ENCODE measurements at places on chromosomes 16 and 17.

DNA sequence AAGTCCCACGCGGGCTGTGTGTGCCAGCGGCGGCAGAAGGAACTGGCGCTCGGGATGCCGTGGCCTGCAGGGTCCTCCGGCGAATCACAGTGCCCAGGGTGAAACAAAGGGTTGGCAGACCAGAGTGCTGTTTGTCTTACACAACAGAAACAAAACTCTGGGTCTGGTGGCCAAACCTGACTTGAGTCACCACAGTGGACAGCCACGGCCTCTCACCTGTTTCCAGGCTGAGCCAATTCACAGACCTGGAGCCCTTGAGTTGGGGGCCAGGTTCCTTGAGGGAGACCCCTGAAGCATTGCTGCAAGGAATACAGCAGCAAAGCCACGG lies 2.1 kb upstream of the CHMP6 start:
- no peak for DNase-seq

- DNase-seq = no peak
These were observed 26.8 kb downstream of the LITAFD start for GRCh38 chr16:8908810-8909468.

DNA sequence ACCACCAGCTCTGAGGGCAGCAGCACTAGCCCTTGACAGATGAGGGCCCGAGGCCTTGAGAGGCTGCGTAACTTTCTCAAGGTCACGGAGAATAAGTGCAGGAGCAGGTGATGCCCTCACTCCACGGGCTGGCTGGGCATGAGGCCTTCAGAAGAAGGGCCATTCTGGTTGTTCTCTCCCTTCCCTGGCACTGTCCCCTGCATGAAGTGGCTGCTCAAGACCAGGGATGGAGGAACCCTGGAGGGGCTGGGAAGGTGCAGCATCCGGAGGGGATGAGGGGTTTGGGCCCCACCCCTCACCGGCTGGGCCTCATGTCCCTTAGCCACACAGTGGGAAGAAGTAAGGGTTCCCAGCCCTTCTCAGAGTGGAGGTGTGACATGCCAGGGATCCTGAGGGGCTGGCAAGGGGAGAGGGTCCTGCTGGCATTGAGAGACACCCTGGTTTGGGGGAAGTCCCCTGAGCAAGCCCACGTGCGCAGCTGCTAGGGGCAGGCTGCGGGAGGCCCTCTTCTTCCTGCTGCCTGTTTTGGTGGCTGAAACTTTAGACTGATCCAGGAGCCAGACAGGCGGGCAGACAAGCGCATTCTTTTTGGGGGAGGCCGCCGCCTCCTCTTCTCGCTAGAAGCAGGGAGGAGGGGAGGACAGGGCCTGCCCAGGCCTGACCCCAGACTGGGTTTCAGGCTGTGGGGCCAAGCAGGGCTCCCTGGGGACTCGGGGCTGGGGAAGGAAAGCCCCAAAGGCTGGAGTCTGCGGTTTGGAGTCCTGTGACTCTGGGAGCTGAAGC lies 74.0 kb downstream of the N4BP1 start:
- no peak for DNase-seq

- DNase-seq = no peak
These were observed 19.2 kb downstream of the GPT2 start for GRCh38 chr16:46903255-46903905.
